ENCODE measurements at places on chromosomes 11 and 22.

- no peak for DNase-seq
Observed at GRCh38 chr11:261624-262023, 16.6 kb upstream of the NLRP6 start.

DNA sequence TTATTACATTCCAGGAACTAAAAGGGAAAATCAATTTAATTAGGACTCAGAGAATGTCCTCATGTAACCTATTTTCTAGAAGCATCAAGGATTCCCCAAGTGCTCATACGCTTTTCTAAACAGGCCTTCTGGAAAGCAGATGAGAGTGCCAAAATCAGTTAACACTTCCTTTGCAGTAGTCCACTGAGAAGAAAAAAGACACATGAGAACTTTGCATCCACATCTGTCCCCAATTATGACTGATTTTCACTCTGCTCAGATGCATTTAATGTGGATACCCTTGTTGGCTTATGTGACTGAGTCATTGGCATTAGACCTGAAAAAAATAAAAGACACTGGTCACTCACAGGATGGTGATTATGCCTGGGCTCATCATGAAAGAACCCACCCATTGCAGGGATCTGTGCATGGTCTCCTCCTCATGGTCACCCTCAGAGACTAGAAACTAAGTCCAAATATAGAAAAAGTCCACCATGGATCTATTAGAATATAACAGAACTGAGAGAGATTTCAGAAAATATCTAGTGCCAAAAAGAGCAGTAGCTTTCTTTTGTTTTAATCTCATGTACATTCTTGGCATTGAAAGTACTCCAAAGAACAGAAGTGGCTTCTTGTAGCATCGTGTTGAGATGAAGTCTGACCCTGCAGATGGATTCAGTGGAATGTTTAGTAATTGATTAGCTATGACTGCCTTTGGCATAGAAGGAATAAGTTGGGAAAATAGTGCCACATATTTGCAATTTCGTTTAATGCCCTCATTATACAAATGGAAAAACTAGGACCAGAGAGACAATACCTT is 48.8 kb upstream of the FIBIN start:
- no peak for DNase-seq

GRCh38 chr11:104764710-104765045 is 133.6 kb downstream of the CASP12 start:
- DNase-seq = no peak

DNA sequence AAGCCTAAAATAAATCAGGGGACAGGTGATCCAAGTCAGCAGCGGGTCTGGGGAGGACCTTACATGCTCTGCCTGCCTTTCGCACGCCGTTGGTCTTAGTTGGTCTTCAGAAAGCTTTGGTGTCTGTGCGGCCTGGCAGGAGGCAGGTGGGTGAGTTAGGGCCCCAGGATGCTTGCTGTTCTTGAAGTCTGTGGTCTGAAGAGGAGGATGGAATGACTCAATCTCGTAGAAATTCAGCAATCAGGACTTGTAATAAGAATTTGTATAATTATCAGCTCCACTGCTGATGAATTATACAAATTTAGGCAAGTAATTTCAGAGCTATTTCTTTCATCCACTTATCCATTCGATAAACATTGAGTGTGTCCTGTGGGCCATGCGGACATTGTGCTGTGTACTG is 138.5 kb downstream of the FEZ1 start:
- DNase-seq = no peak

DNA sequence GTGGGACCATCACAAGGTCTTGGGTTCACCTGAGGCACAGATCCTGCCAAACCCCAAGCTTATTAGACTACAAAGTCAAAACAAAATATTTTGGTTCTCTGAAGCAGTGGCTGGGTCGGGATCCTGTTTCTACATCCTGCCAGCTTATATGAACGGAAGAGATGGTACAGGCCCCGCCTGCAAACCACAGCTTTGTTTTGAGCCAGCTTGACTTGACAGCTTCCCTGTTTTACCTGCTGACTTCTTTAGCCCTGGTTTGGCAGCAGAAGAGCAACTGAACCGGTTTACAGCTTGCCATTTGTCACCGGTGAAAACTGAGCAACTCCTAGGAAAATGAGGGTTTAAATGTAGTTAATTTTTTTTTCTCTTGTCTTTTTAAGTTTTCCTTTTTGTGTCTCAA is 11.4 kb downstream of the PACS1 start:
- DNase-seq = no peak

GRCh38 chr22:31243339-31244045 is 31.4 kb downstream of the LIMK2 start:
- no peak for DNase-seq

DNA sequence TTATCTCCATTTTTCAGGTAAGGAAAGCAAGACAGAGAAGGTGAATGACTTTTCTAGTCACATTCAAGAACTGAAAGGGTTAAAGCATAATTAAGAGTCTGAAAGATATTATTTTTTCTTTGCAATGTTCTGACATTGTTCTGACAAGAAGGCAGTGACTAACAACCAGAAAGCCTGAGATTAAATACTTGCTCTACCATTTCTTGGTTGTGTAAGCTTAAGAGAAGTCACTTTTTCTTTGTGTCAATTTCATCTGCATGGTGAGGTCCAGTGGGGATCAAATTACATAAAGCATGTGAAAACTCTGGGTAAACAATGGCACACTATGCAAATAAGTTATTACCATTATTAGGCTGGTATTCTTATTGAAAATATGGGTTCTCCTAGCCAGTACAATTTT is 73.7 kb downstream of the PHF21A start:
- DNase-seq = no peak

GRCh38 chr11:58075781-58076180 is 45.0 kb downstream of the OR6Q1 start:
- no peak for DNase-seq

GRCh38 chr11:128335729-128336128 is 251.6 kb downstream of the ETS1 start:
- no peak for DNase-seq

DNA sequence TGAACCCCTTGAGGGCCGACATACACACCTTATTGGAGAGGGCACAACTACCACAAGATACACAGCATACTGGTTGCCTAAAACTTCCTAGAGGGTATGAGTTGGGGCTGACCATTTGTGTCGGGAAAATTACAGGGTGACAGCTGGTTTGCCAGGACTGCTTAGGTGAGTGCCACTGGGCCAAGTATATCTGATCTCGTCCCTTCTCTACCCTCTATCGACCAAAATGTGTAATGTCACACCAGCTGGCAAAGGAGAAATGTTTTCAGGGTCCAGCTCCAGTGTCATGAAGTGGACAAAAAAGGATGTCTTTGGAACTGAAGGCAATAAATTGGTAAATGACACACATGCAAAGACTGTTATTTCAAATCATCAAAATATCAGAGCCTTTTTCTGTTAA is 126.1 kb downstream of the PGR start:
- no peak for DNase-seq

- DNase-seq = no peak
Observed at GRCh38 chr11:43984039-43984438, 41.6 kb downstream of the C11orf96 start.

DNA sequence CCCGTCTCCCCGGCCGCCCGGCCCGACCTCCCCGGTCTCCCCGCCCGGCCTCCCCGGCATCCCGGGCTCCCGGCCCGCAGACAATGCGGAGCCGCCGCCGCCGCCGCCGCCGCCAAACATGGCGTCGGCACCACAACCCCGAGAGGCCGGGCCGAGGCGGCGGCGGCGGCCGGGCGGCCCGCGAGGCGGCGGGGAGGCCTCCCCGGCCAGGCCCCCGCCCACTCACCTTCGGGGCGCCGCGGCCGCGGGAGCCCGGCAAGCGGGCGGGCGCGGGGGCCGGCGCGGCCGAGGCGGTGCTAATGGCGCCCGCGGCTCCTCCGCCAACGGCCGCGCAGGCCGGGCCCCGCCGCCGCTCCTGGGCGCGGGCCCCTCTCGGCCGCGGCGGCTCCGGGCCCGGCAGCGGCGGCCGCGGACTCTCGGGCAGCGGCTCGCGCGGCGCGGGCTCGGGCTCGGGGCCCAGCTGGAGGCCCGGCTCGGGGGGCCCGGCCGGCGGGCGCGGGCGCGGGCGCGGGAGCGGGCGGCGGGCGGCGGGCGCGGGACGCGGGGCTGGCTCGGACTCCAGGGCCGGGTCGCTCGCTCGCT is 311 bp downstream of the BRD1 start:
- peak; percentile 70 for DNase-seq

GRCh38 chr22:45493286-45493771 is 9.4 kb upstream of the FBLN1 start:
- peak; percentile 56 for DNase-seq

DNA sequence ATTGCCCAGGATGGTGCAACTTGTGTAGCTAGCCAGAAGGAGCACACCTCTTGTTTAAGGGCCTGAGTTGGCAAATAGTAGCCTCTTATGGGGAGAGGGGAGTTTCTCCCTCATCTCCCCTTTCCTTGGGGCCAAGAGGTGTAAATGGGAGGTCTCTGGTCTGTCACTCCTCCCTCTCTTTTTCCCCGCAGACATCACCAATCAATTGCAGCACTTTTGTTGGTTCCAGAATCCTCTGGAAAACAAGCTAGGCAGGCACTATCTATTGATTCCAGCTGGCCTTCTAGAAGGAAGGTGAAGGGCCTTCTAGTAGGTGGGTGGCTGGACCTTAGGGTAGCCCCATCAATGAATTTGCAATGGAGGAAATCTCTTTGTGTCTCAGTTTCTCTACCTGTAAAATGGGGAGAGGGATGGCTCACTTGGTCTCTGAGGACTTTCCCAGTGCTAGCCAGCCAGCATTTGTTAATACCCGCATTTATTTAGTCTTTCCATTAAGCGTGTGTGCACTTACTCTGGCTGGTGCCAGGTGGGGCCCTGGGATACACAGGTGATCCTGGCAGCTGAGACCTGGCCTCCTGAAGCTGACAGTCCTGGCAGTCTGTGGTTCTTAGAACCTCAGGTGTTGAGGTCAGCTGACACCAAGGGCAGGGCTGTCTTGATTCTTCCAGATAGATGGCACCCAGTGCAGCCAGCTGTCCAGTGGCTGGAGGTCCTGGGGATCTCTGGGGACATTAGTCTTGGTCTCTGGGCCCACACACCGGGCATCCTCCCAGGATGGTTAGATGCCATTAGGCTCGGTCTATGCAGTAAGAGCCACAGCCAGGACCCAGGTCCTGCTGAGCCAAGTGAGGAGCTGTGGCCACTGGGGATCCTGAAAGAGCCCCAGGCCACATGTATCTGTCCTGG is 51.7 kb downstream of the TSPAN18 start:
- DNase-seq = no peak

DNA sequence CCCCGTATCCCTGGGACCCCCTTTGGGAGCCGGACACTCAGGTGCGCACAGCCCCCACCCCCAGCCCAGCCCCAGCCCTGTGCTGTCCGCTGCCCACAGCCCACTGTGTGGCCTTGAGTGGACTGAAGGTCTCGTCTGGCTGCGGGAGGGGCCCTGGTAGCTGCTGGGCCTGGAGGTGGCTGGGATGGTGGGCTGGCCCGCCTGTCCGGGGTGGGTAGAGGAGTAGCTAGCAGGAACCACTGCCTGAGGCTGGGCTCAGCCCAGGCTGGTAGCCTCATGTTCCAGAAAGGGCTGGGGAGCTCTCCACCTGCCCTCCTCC is 4.6 kb upstream of the MUC6 start:
- no peak for DNase-seq

All from AG20443 (cell line).